NCI-H146 (cell line): ENCODE measurements at places on chromosomes 4 and X.

GRCh38 chr4:108205859-108206258, 37.1 kb upstream of the LEF1 start:
- DNase-seq = no peak

DNA sequence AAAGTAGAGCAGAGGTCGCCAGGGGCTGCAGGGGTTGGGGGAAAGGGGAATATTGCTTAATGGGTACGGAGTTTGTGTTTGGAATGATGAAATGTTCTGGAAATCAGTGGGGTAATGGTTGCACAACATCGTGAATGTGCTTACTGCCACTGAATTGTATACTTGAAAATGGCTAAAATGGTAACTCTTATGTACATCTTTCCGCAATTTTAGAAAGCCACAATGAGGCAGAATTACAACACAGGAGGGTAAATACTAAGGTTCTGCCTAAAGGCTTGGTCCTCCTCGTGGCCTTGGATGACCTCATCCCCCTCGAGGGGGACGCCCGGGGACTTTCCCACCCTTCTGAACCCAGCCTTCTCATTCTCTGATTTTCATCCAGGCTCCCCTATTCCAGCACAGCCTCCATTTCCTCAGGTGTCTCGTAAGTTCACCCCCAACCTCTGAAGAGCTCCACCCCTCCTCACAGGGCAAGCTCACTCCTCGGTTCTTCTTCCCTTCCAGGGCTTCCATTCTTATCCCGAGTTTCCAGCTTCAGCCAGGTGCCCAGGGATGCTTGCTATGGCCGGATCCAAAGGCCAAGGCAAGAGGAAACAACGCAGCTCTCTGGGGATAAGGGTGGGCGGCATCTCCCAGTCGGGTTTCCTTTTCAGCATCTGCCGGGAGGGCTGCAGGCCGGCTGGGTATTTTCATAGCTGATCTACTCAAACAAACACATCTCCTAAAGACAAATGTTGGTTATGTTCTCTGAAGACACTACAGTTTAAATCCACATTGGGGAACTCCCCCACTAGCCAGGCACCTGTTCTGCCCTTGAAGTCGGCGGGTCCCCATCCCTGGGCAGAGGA, 71.3 kb upstream of the ACSL1 start:
- DNase-seq = no peak

GRCh38 chrX:1914606-1915365, 299.9 kb downstream of the ASMT start:
- DNase-seq = no peak

DNA sequence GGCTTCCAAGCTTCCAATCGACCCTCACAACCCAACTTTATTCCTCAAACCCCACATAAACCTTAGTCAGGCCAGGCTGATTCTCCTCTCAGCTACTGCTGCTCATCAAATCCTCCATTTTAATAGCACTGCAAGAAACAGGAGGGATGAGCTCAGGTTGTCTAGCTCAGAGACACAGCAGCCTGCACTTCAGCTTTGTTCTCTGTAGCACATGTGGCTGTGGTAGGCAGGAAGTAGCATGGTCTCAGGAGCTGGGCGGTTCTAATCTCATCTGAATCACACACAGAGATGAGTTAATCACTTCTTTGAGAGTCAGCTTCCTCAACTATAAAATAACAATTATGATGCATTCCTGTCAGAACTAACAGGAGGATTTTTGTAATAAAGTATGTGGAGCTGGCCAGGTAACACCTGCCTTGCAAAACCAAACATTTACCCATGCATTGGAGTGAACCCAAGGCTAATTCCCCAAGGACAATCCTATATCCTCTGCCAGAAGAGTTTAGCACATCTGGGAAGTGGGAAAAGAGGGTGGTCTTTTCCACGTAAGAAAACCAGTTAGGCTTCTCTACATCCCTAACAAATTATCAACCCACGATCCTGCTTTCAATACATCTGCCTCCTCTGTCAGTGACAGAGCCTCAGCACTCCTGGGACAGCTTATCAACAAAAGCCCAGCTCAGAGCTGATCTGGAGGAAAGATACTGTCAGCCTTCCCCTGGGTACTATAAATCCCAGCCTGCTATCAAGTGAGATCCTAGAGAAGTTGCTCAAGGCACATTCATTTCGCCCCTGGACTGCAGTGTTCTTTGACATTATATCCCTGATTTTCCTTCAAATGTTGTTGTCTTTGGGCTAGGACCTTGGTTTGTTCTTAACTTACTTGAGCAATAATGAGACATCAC, 32.8 kb downstream of the ELOVL6 start:
- DNase-seq = no peak

- no peak for DNase-seq
Observed at GRCh38 chrX:149898554-149898953, 17.6 kb downstream of the MAGEA8 start.

DNA sequence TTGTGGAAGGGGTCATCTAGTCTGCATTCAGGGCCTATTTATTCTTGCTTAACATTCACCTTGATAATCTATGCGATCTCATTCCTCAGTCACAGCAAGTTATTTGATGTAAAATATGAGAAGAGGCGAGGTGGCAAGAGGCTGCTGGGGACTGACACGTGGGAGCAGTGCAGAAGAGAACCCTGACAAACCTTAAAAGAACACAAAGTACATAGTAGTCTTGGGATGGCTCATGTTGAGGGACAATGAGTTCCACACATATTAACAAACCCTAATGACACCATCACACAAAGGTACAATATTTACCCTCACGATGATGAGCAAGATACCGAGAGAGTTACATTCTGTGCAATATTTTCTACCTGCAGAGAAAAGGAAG, 57.5 kb downstream of the MAML3 start:
- no peak for DNase-seq

DNA sequence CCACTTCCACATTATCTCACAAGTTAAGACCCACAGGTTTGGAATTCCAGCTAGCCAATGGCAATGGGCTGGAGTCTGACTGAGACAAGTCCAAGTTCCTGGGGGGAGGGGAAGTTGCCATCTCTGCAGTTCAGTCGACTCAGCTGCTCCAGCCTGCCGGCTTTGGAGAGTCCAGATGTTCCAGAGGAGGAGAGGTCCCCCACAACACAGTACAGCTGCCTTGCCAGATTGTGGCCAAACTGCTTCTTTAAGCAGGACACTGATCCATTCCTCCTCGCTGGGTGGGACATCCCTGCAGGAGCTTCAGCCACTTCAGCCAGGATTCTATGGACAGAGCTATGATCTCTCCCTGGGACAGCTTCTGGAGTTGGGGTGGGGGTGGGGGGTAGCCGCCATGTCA, 199.2 kb downstream of the EDA start:
- DNase-seq = no peak

DNA sequence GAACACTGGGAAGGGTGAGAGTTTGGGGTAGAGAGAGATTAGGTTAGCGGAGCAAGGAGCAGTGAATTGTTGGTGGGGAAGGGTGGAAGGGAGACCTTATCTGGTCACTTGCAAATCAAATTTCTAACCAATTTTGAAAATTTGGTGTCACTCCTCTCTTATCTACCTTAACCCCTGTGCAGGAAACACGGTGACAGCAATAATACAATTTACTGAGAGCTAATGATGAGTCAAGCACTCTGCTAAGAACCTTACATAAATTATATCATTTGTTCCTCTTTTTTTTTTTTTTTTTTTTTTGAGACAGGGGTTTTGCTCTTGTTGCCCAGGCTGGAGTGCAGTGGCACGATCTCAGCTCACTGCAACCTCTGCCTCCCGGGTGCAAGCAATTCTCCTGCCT, 116.4 kb downstream of the C4orf51 start:
- DNase-seq = no peak

DNA sequence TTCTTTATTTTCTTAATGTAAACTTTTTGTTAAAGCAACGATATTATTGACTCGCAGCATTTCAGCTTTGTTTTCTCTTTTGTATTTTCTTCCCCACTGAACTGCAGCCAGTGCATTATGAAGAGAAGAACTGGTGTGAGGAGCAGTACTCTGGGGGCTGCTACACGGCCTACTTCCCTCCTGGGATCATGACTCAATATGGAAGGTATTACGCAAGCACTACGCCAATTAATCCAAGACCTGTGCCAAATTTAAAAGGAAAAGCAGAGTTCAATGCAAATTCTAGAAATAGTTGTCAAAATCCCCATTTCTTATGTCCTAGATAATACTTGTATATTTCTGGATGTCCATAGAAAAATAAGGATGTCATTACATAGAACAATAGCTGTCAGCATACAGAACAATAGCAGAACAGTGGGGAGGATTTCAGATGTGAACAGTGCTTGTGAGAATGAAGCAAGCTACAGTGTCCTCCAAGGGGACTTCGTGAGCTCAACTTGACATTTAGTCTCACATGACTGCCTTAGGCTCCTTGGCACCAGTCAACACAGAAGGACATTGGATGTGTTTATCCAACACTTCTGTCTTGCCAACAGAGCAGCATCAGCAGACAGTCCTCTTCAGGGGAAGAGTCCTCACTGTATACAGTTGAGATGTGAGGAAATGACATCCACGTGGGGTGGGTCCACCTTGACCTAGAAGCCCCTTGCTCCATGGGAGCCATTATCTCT, 85.9 kb downstream of the MAOA start:
- DNase-seq = no peak

DNA sequence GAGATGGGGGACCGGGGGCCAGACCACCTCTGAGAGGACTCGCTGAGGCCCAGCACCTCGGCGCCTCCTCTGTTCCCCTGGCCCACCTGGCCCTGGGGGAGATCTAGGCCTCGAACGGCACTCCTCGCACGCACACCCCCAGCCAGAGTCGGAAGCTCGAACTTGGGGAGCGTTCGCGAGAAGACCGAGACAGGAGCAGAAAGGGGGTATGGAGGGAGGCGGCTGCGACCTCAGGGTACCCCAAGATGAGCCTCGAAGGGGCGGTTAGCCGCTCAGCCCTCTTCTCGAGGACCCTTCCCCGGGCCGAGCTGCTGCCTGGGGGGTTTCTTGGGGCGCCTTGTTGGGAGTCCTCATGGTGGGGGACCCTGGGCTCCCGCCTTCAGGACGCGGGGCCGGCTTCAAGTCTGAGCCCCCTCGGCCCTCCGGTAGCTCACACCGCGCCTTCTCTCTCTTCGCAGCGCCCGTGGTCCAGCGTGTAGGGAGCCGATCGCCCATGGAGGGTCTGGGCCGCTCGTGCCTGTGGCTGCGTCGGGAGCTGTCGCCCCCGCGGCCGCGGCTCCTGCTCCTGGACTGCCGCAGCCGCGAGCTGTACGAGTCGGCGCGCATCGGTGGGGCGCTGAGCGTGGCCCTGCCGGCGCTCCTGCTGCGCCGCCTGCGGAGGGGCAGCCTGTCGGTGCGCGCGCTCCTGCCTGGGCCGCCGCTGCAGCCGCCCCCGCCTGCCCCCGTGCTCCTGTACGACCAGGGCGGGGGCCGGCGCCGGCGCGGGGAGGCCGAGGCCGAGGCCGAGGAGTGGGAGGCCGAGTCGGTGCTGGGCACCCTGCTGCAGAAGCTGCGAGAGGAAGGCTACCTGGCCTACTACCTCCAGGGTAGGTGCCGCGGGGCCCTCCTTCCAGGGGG, 706 bp downstream of the DUSP9 start:
- no peak for DNase-seq

GRCh38 chr4:123233136-123233768, 163.3 kb upstream of the SPRY1 start:
- no peak for DNase-seq

DNA sequence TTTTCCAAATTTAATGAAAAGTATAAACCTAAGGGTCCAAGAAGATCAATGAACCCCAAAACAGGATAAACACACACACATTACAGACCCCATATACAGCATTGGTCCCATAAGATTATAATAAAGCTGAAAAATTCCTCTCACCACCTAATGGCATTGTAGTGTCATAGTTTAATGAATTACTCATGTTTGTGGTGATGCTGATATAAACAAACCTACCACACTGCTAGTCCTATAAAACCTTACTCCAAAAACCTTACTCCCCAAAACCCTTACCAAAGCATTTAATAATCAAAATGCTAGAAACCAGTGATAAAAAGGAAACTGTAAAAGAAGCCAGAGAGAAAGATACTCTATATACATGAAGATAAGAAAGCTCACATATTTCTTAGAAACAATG, 148.1 kb upstream of the SH3RF1 start:
- no peak for DNase-seq

GRCh38 chr4:107094332-107094731, 58.2 kb upstream of the DKK2 start:
- DNase-seq = no peak

DNA sequence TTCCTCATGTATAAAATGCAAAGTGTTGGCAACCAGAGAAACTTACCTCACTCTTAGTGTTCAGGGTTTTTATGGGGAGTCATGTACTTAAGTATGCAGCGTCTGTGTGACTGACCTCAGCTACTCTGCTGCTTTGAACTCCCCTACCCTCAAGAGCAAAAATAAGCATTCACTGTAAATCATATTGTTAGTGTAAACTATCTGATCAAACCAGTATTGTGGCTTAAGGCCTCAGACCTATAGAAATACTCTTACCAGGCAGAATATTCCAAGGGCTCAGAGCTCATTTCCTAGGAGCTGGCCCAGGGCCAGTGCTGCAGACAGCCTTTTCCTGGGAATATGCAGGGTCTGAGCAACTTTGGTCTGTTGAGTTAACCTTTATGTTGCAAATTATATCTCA, 453.1 kb downstream of the CCSER1 start:
- no peak for DNase-seq

DNA sequence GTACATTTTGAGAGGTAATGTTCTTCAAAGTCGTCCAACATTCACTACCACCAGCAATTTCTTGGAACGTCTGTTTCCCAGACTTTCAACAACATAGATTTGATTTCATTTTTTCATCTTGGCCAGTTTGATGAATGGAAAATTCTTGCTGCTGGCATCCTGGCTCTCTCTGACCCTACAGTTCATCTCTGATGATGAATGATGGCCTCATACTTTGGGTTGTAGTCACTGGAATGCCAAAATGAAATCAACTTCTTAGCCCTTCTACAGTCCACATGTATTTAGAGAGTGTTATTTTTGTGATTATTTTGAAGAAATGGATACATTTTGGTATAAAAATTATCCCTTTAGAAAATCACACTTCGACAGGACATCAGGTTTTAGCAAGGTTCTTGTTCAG, 8.8 kb downstream of the CHST7 start:
- no peak for DNase-seq

DNA sequence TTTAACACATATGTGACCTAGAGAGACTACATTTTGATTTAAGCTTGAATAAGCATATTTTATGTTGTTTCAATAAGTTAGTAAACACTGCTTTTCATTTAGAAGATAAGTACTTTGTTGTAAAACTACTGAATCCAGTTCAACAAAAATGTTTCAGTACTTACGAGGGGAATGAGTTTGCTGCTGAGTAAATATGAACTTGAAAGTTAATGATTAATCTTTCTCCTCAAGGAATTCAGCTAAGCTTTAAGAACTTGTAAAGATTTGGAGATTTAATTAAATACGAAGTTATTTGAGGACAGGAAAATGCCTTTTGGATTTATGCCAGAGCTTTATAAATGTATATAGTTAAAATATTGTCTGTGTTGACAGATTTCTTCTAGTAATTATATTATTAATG, 933.0 kb upstream of the LCORL start:
- DNase-seq = no peak

- DNase-seq = no peak
Observed at GRCh38 chr4:7970361-7970946, 30.8 kb upstream of the AFAP1 start.
